Fibroblast of lung (primary cell): ENCODE measurements at places on chromosomes 13 and 19.

GRCh38 chr13:40617801-40618356, 48.6 kb downstream of the FOXO1 start:
- DNase-seq: no peak

GRCh38 chr13:111166882-111167675, 52.0 kb downstream of the ARHGEF7 start:
- DNase-seq: no peak

DNA sequence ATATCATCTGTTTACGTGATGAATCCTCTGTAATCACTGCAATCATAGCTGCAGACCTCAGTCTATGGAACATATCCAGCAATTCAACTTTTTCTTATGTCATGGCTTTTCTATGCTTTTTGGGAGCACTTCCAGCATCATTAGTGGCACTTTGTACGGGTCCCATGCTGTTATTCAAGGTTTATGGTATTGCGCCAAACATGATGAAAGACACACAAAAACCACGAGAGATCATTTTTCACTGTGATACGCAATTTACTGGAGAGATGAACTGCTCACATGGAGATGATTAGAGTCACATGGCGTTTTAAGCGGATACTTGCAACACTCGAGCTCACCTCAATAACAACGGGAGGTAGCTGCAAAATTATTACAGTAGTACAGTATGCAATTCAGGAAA, 2101.7 kb upstream of the PCDH20 start:
- peak; percentile 69 for DNase-seq

GRCh38 chr13:110916301-110917142, 1.7 kb upstream of the ANKRD10 start:
- peak; percentile 69 for DNase-seq

DNA sequence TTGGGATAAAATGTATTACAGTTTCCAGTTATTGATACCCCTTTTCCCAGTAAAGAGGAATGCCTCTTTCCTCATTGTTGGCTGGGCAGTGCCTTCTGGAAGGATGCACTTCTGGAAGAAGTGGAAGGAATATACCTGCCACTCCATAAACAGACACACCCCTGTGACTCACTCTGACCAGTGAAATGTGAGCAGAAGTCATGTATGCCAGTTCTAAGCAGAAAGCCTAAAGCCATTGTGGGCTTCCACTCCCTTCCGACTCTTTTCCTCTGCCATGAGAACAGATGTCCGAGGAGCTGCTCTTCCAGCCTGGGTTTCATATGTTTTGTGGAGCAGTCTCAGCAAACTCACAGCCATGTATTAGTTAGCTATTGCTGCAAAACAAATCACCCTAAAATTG, 166.1 kb upstream of the SERP2 start:
- DNase-seq: no peak

GRCh38 chr13:99275093-99275469, 16.9 kb upstream of the GPR18 start:
- peak; percentile 92 for DNase-seq

DNA sequence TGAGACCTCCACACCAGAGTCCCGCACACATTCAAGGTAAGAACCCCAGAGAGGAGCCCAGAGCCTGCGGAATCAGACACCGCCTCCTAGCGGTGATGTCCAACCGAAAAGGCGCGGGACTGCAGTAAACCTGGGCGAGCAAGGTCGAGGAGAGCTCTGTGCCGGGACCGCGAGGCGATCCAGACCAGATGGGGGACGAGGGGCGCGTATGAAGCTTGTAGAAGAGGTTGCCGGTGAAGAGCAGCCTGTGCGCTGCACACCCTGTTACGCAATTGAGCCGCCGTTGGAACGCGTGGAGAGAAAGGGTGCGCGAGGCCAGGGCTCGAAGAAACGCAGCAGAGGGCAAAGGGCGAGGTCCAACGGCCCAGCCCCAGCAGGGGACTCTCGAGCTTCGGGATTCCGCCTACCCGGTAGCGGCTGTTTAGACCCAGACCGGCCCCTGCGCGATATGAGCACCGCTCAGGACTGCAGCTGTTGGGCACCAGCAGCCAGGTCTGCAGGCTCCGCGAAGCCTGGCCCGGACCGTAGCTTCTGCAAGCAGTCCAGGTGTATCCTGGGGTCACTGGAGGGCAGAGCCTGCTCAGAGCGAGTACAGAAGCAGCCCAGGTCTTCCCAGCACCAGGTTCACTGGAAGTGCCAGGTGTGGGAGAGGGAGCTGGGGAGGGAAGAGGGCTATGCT, 65.9 kb upstream of the ZNF599 start:
- no peak for DNase-seq

- DNase-seq: no peak
Measured at GRCh38 chr13:48162217-48162616, 67.3 kb upstream of the MED4 start.
